ENCODE measurements at places on chromosomes 1 and 21.
A peak's percentile ranks its signal among the peaks of the same experiment; 100 is the strongest.

DNA sequence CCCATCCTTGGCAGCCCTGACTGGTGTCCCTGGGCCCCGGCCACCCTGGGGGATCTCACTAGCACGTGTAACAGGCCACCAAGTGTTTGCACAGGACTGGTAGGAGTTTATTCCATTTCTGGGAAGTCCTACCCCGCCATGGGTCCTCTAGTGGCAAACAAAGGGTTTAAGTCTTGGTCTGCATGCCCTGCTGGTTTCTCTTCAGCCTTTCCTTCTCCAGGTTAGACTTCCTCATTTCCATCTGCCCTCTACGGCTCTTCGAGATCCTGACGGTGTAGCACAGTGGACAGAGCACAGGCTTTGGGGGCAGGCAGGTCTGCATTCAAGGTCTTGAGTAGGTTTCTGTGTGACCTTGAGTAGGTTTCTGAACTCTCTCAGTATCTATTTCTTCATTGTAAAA is 2.8 kb downstream of the AGTRAP start:
- DNase-seq, result no peak

- DNase-seq, result peak; percentile 73
Observed at GRCh38 chr1:166489670-166490436, 323.1 kb upstream of the FAM78B start.

- no peak for DNase-seq
Observed at GRCh38 chr21:16514316-16514715, 784.5 kb downstream of the USP25 start.

DNA sequence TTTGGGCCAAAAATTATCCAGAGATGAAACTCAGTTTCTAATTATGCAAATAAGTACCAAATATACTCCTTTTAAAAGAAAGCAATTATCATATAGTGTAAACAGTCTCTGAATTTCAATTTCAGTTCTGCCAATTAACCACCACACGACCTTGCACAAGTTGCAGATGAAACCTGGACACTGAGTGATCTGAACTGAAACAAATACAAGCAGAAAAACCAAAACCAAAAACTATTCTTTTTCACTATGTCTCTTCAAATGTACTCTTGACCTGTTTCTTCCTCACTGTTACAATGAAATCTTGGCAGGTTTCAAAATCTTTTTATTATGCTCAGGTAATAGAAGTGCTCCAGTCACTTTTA is 79.2 kb downstream of the TYW3 start:
- no peak for DNase-seq

DNA sequence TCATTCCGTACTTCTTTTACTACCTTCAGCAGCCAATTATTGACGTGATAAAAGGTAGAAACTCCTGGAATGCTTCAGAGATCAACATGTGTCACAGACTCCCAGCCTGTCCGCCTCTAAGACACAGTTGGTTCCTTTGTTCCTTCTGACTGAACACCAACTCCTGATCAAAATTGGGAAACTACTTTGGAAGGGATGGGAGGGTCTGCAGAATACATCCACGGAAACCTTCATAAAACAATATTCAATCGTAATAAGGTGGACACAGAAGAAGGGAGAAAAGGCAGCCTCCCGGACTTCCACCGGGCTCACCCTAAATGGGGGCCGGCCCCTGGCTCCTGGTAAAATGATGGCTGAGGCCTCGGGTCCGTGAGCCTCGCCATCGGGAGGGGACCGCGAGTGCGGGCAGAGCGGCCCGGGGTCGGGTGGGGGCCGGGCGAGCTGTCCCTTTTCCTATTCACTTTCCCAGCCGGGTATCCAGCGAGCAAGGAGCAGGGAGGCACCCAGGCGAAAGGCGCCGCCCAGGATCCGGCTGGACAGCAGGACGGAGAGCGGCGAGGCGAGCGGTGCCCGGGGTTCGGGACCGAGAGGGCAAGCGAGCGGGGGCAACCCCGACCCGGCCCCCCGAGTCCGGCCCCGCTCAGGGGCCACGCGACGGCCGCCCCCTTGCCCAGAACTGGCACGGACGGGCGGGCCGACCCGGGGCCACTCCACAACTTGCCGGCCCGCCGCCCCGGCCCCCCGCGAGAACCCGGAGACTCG is 805 bp downstream of the NRIP1 start:
- peak; percentile 41 for DNase-seq

- no peak for DNase-seq
Observed at GRCh38 chr1:60279798-60280197, 206.2 kb upstream of the C1orf87 start.

DNA sequence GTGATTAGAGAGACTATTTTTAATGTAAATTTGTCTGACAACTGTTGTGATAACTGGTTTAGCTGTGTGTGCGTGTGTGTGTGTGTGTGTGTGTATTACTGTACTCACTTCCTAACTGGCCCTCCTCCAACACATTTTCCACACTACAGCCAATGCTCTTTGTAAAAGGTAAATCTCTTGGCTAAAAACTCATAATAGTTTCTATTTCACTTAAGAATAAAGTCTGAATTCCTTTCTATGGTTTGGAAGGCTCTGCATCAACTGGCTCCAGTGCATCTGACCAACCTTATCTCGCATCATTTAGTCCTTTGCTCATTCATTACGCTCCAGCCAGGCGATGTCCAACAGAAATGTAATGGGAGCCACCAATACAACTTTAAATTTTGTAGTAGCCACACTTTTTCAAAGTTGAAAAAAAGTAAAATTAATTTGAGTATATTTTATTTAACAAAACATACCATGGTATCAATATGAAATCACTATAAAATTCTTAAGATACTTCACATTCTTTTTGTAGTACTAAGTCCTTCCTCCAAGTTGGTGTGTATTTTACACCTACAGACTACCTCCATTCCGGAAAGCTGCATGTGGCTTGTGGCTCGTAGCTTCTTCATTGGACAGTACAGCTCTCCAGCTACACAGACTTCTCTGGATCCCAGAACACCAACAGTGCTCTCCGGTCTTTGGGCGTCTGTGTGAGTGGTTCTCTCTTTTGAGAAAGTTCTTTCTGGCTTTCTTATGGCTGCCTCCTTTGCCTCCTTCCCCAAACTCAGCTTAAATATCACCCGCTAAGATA is 68.9 kb downstream of the NRIP1 start:
- no peak for DNase-seq

All from activated T-cell treated with anti-CD3 and anti-CD28 coated beads, Interleukin-2, amount 50 U/mL, for 48 hours (primary cell).